CD4-positive, alpha-beta T cell treated with Interleukin-17A for 4 hours (primary cell): ENCODE measurements at places on chromosomes 2 and 18.

DNA sequence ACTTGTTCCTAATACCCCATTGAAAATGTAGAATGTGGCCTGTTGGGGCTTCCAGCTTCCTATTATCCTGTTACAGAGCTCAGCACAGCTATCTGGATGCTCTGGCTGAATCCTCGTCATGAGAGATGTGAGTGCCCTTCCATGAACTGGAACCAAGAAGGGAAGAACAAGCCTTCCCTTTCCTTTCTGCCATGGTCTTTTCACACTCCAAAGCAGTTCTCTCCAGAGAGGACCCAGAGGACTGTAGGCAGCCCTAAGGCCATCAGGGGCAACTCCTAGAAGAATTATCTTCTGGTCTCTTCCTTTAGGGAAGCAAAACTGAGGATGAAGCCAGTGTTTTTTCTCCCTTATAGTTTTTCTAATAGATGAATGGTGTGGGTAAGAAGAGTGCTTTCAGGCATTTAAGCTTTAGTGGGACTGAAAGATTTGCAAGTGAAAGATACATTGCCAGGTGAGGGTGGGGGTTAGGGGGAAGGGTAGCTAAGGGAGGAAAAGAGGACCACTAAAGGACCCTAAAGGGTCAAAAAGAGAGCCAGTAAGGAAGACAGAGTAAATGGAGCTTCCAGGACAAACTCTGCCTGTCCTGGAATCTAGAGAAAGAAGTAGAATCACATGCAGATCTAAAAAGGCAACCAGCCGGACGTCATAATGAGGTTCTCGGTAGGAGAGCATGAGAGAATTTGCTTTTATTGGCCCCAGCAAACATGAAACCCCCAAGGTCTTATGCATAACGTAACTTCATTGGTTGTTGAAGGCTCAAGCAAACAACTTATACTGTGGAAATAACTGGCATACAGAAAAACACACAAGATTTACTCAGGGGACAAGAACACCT is 12.4 kb upstream of the XPO1 start:
- no peak for DNase-seq

DNA sequence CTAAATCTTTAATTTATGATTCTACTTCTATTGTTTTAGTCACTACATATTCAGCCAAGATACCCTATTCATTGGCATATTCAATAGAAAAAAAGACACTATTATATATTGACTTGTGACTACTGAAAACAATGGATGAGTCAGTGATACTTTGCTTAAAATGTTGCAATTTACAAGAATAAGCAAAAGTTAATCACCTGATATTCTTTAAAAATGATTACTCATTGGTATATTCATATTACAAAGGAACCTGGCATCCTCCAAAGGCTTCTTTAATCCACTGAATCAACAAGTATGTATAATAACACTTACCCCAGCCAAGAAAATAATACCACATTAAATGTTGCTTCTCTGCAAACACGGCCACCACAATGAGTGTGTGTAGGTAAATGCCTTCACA is 87.8 kb downstream of the CALCRL start:
- DNase-seq = no peak

- no peak for DNase-seq
Measured at GRCh38 chr2:153268941-153269461, 209.6 kb downstream of the RPRM start.

GRCh38 chr2:174609261-174609660 is 11.7 kb upstream of the WIPF1 start:
- DNase-seq = no peak

GRCh38 chr2:3492951-3493614 is 26.2 kb downstream of the ADI1 start:
- DNase-seq = no peak

DNA sequence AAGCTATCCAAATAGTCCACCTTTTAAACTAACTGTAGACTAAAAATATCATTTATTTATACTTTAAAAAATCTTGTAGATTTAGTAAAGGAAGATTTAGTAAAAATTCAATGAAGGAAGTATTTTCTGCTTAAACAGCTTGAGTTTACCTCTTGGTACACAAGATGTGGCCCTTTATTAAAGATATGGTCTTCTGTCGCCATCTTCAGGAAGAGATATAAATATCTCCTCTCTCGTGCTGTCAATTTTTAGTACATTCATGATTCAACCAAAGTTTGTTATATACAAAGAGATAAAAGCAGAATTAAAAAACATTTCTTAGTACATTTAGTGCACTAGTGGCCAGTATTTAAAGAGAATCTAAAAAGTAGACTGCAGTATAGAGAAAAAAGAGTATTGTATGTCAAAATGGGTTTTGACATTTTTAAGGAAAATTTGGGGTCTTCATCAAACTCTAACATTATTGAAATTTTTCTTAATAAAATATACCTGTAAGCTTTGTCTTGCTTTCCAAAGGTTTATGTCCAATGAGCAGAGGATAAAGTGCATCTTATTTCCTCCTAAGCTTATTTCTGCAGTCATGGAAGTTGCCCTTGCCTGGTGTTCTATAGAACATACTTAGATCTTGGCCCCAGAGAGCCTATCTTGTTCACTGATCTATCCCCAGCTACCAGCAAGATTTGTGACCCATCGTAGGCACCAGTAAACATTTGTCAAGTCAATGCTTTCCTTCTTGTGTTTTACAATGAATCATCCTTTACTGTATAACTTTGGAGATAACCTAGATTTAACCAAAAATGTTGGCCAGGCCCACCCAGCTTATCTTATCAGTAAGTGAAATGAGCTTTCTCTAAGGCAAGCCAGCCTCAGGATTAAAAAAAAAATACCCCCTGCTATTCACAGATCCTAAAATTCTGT is 18.5 kb upstream of the EML6 start:
- no peak for DNase-seq

- DNase-seq = no peak
Measured at GRCh38 chr2:66110608-66111007, 324.3 kb upstream of the MEIS1 start.

DNA sequence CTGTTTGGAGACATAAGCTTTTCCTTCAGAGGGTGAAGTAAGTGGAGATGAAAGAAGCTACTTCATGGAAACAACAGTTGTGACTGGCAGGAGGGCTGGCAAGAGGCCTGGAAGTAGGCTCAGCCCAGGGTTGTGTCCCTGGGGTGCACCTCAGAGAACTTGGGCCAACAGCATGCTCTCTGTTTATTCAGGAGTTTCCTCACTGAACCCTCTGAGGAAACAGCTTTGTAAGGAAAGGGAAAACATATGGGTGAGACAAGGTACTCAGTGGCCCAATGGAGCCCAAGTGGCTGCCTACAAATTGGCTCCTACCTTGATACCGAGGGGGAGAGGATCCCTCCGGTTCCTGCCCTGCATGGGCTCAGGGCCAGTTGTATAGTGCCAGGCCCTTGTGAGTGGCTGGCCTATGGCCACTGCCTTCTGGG is 115.5 kb upstream of the ITGA6 start:
- DNase-seq = no peak
